ENCODE measurements at places on chromosomes 4 and X.

GRCh38 chrX:120271218-120271617, 20.6 kb downstream of the ZBTB33 start:
- DNase-seq: no peak

DNA sequence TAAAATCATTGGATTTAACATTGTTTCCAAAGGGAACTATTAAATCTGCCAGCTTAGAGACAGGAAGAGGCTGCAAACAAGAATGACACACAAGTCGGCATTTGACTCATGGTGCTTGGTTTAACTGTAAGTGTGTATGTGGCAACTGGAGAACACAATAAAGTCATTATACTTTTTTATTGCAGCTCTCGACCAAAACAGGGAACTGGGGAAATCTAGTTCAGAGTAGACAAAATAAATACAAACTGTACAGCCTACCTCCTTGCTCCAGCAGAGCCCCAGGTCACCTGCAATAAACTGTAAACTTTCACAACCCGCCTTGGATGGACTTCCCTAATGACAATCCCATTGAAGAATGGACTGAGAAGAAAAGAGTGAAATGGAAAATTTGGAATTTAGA, 24.0 kb downstream of the NPY5R start:
- DNase-seq: no peak

GRCh38 chr4:33255507-33255906, 2535.3 kb downstream of the PCDH7 start:
- no peak for DNase-seq

DNA sequence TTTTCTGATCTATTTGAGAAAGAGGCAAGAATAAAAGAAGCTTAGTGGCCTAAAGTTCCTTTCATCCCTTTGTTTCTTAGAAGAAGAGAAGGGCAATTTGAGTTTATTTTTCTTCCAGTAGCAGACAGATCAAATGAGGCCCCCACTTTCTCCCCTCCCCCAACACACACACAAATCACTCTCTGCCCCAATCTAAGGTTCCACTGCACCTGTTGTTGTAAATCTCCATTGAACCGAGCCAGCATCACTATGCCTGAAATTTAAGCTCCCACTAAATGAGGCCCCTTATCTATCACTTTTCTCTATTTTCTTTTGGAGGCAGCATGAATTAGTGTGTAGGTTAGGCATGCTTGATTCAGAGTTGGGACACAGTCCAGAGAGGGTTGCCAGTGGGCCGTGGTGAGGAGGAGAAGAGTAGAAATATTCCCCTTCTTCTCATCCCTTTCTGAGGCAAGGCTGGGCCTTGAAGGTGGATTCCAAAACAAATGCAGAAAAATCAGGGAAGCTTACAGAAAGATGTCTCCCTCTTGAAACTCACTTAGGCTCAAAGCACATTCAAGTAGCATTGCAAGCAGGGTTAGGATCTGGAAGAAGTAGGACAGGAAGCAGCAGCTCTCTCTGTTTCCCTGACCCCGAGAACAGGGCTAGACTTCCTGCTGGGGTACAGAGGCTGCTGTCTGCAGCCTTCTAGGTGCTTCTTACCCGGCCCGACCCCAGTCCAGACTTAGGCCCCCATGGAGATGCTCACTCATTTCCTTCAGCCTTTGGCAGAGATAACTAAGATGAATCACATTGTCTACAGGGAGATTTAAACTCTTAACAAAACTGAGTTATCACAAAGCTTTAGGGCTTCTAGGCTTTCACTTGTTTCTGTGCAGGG, 70.7 kb downstream of the RASL11B start:
- no peak for DNase-seq

DNA sequence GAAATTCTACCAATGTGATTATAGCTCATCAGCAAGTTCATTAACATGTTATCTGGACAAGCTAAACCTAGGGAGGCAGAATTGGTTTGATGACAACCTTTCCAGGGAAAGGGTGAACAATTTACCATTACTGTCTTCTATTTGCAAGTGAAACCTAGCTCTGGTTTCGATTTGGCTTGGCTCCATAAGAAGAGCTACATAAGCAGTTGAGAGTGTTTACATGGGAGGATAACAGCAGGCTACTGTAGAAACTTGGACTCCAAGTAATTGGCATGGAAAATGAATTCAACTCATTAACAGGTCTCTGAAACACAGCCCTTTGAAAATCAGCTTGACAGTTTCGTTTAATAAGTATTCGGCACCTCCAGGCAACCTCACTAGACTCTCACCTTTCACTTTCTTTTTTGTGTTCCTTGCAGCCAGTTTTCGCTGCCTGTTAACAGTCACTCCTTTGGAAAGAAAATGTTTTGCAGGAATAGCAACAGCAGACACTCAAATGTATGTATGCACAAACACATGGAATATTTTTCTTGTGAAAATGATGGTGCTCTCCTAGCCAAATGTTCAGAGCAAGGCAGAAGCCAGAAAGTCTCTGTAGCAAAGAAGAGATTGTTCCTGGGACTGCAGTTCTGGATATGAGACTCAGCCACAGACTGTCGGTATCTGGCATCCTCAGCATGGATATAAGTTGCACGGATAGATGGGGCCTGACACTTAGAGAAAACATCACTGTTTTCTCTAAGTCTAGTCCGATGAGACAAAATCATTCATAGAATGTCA, 27.5 kb downstream of the POU3F4 start:
- no peak for DNase-seq

GRCh38 chrX:2513121-2513664, 12.4 kb upstream of the DHRSX start:
- no peak for DNase-seq
